Cardiac muscle cell (in vitro differentiated cells and primary cell): ENCODE measurements at places on chromosomes 4 and X. TPM values are rescaled to one million over a fixed set of nuclear protein-coding genes. Genes with fewer than 3 reads are reported as not detected.
A peak's percentile ranks its signal among the peaks of the same experiment; 100 is the strongest.

DNA sequence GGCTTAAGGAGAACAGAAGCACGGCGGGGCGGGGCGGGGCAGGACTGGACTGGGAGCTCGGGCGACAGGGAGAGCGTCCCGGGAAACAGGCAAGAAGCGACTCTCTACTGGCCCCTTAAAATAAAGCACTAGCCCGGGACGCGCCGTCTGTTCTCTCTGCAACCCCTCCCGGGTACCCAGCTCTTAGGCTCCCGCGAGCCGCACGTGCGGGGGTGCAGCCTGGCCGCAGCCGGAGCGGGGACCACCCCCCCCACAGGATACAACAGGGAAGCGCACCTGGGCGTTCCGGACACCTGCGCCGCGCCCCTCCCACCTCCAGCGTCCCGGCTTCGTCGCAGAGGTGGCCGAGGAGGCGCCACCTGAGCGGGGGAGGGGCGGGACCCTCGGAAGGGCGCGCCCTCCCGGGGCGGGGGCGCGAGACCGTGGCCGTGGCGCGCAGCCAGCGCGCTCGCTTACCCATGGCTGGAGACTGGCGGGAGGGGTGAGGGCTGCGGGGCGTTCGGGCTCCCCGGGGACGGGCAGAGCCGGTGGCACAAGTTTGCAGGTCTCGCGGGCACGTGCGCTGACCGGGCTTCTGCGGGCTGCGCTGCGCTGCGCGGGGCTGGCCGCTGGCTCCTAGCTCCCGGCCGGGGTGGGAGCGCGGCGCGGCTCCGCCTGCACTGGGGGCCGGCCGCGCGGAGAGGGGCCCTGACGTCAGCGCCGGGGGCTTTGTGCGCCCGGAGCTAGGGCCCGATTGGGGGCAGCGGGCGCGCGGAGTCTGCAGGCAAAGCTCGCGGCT lies 91.5 kb downstream of the GEMIN8 start:
- peak; percentile 27 for DNase-seq
- H3K27ac ChIP-seq = peak overlapping the region; percentile 82
- H3K27me3 ChIP-seq = no peaks in the 10 kb centered on the region

DNA sequence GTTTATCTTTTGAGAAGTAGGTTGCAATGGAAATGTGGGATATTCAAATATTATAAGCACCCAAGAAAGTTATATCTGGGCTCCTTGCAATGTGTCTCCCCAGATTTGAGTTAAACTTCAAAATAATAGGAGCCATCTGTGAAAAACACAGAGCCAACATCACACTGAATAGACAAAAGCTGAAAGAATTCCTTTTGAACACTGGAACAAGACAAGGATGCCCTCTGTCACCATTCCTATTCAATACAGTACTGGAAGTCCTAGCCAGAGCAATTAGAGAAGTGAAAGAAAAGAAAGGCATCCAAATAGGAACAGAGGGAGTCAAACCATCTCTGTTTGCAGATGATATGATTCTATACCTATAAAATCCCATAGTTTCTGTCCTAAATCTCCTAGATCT lies 114.3 kb upstream of the IL1RAPL1 start:
- no peak overlapping the region for H3K27ac ChIP-seq
- no peak overlapping the region for H3K4me3 ChIP-seq

DNA sequence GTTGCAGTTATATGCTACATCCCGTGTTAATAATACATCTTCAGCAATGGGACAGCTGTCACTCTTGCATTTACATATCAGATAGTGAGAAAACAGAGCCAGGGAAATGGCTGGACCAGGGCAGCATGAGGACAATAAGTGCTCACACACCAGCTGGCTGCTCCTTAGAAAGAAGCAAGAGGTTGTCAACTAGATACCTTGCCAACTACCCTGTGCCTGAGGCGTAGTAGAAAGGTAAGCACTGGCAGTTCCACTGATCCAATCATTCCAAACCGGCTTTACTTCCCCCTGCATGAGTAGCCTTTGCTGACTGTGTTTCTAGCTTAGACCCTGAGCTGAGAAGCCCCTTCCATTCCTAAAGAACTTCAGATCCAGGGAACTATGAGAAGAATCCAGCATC lies 52.2 kb upstream of the FGF13 start:
- DNase-seq = no peak
- no peak overlapping the region for H3K4me3 ChIP-seq
- no peak overlapping the region for H3K27ac ChIP-seq
- H3K36me3 ChIP-seq = no peaks in the 10 kb centered on the region
- peaks cover 12% of the 10 kb centered on the region for H3K4me1 ChIP-seq
- no peaks in the 10 kb centered on the region for H3K27me3 ChIP-seq

DNA sequence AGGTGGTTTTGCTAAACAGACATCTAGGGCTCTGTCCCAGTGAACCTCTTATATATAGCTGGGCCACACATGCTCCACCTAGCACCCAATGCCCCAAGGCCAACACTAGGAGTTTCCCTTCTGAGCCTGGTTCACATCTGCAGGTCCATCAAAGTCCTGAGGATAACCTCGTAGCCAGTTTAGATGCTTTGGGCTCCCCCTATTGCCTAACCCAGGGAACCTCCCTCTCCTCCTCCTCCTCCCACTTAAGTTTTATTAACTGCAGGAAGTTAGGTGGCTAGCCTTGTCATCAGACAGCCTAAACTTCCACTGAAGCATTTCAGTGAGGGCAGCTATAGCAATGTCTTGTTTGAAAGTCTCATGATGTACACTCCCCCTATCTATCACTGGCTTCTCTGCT lies 88.0 kb downstream of the GUCY2F start:
- H3K4me1 ChIP-seq = no peaks in the 10 kb centered on the region
- H3K27me3 ChIP-seq = no peaks in the 10 kb centered on the region
- peak; percentile 8 for DNase-seq
- H3K4me3 ChIP-seq = no peak overlapping the region
- no peak overlapping the region for H3K27ac ChIP-seq

DNA sequence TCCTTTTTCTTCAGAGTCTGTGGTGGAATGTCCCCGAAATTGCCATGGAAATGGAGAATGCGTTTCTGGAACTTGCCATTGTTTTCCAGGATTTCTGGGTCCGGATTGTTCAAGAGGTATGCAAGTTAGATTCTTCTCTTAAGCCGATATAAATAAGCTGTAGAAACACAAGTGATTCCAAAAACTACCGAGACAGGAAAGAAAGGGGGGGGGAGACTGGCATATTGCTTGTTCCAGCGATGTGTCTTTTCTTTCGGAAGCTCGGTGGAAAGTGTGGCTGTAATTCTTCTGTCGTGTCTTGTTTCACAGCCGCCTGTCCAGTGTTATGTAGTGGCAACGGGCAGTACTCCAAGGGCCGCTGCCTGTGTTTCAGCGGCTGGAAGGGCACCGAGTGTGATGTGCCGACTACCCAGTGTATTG lies 236.9 kb downstream of the DCTD start:
- H3K4me1 ChIP-seq = peaks cover 13% of the 10 kb centered on the region
- no peak overlapping the region for H3K4me3 ChIP-seq
- H3K27ac ChIP-seq = no peak overlapping the region
- no peak for DNase-seq
- H3K27me3 ChIP-seq = no peaks in the 10 kb centered on the region

GRCh38 chr4:22794732-22795131 lies 102.0 kb downstream of the GBA3 start:
- no peak for DNase-seq
- no peaks in the 10 kb centered on the region for H3K36me3 ChIP-seq
- no peak overlapping the region for H3K27ac ChIP-seq
- no peak overlapping the region for H3K4me3 ChIP-seq
- no peaks in the 10 kb centered on the region for H3K27me3 ChIP-seq

DNA sequence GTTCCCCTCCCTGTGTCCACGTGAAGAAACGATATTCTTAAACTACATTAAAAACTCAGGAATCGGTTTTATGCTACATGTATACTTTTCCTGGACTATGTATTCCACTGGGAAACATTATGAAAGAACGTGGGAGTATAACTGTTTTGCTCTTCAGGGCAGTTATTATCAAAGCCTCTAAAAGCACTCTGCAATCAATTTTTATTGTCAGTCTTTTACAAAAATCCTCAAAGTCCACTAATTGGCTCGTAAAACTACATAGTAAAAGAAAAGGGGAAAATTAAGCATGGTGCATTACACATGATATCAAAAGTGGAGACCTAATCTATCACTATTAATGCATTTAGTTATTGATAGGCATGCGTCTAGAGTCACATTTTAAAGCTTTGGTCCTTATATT lies 11.4 kb upstream of the CFAP299 start:
- H3K27me3 ChIP-seq = no peaks in the 10 kb centered on the region
- peaks cover under 1% of the 10 kb centered on the region for H3K4me1 ChIP-seq
- no peak overlapping the region for H3K27ac ChIP-seq
- DNase-seq = no peak
- no peak overlapping the region for H3K4me3 ChIP-seq
- no peaks in the 10 kb centered on the region for H3K36me3 ChIP-seq

- H3K27me3 ChIP-seq = peaks cover 19% of the 10 kb centered on the region
- no peak for DNase-seq
- H3K4me1 ChIP-seq = peaks cover 15% of the 10 kb centered on the region
- H3K27ac ChIP-seq = no peak overlapping the region
- no peaks in the 10 kb centered on the region for H3K36me3 ChIP-seq
- H3K4me3 ChIP-seq = no peak overlapping the region
Measured at GRCh38 chr4:185124006-185124405, 19.1 kb upstream of the SLC25A4 start.

DNA sequence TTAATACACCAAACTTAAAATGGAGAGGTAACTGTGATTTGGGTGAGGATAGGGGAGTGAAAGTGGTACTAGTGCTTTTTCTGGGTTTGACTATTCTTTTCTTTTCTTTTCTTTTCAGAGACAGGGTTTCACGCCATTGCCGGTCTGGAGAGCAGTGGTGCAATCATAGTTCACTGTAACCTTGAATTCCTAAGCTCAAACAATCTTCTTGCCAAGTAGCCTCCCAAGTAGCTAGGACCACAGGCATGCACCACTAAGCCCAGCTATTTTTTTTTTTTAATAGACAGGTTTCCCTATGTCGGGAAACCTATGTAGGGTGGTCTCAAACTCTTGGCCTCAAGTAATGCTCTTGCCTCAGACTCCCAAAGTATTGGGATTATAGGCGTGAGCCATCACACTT lies 3.0 kb upstream of the ARMCX4 start:
- H3K27ac ChIP-seq = no peak overlapping the region
- H3K36me3 ChIP-seq = no peaks in the 10 kb centered on the region
- peaks cover 10% of the 10 kb centered on the region for H3K4me1 ChIP-seq
- H3K4me3 ChIP-seq = no peak overlapping the region
- DNase-seq = no peak
- H3K27me3 ChIP-seq = no peaks in the 10 kb centered on the region

The TLR8 gene
- not detected in 2 replicates for polyA plus RNA-seq

The CTAG1A gene
- not detected in 2 replicates for polyA plus RNA-seq

The MAGEA3 gene
- polyA plus RNA-seq = not detected in 2 replicates

The TEX28 gene
- not detected in 2 replicates for polyA plus RNA-seq

The UCHL1 gene
- polyA plus RNA-seq = 33.3 and 60.3 TPM in 2 replicates
